ENCODE measurements at places on chromosomes 2 and 18.

- no peak for DNase-seq
Observed at GRCh38 chr2:31347319-31347718, 67.2 kb downstream of the XDH start.

DNA sequence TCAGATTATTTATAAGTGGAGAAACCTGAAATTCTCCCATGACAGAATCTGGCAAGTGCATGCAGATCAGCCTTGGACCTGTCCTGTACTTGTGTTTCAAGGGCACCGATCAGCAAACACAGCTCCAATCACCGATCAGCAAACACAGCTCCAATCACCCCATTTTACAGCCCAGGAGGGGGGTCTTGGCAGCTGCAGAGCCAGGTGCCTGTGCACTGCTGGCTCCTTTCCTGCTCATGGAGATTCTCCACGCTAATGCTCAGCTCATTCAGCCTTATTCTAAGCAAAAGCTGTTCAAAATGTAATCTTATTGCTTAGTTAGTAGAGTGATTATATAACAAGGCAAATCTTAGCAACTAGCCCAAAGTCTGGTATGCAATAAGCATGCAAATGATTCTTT, 623.1 kb upstream of the HS6ST1 start:
- no peak for DNase-seq

DNA sequence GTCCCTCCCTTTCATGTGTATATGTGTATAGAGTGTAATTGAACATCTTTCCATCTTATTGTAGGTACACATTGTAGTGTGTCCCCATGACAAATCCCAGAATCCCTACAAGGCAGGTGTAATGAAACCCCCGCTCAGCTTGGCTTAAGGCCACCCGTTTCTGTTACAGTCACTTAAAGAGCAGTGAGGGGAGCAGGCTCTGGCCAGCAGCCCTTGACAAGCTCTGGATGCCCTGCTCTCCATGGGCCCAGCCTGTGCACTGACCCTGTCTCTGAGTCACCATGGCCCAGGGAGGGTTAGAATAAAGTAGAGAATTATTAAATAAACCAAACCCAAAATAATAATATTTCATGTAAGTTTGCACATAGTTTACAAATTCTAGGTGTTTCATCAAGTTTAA, 17.2 kb upstream of the MAL start:
- DNase-seq = no peak

GRCh38 chr2:219633276-219634065, 6.0 kb downstream of the SLC4A3 start:
- peak; percentile 16 for DNase-seq

- no peak for DNase-seq
Observed at GRCh38 chr2:69309351-69310110, 77.5 kb downstream of the GFPT1 start.

- no peak for DNase-seq
Observed at GRCh38 chr2:122480501-122481243, 725.2 kb downstream of the TSN start.

- DNase-seq = no peak
Observed at GRCh38 chr2:27378096-27378808, 2.3 kb downstream of the ZNF513 start.

GRCh38 chr2:50148632-50149031, 883.3 kb downstream of the NRXN1 start:
- DNase-seq = no peak

DNA sequence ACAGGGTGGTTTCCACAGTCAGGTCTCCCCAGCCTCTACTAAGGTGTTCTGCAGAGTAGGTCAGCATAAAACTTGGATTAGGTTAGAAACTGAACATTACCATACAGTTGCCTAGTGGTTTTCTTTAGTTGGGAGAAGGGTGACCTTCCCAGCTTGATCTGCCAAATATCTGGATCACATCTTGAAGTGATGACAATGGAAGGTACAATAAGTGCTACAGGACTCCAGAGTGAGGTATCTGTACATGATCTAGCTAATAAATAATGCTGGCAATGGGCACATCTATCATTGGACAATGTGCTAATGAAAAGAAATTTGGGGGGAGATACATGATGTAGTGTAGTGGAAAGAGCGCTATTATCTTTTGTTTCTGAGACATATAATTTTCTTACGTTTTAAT, 54.6 kb upstream of the ACVR1 start:
- DNase-seq = no peak

- DNase-seq = no peak
Observed at GRCh38 chr2:240172071-240172895, 31.8 kb upstream of the OTOS start.

GRCh38 chr2:189674374-189675112, at the start of gene ANKAR:
Gene ANKAR, plus strand, starts transcription at chr2:189674670. Its CDS starts 1,821 bp downstream, at chr2:189676491.
- DNase-seq = peak; percentile 53

DNA sequence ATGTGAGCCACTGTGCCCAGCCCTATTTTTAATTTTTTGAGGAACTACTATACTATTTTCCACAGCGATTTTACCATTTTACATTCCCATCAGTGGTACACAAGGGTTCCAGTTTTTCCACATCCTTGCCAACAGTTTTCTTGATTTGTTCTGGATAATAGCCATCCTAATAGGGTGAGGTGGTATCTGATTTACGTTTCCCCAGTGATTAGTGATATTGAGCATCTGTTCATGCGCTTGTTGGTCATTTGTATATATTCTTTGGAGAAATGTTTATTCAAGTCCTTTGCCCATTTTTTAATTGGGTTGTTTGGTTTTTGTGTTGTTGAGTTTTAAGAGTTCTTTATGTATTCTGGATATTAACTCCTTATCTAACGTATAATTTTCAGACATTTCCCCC, 20.8 kb downstream of the TTC39C start:
- no peak for DNase-seq

- DNase-seq = no peak
Observed at GRCh38 chr2:98578231-98578630, 30.1 kb downstream of the COA5 start.

GRCh38 chr18:74060579-74060978, 87.1 kb downstream of the FBXO15 start:
- no peak for DNase-seq

- no peak for DNase-seq
Observed at GRCh38 chr2:232117413-232117812, 155.9 kb downstream of the DIS3L2 start.

DNA sequence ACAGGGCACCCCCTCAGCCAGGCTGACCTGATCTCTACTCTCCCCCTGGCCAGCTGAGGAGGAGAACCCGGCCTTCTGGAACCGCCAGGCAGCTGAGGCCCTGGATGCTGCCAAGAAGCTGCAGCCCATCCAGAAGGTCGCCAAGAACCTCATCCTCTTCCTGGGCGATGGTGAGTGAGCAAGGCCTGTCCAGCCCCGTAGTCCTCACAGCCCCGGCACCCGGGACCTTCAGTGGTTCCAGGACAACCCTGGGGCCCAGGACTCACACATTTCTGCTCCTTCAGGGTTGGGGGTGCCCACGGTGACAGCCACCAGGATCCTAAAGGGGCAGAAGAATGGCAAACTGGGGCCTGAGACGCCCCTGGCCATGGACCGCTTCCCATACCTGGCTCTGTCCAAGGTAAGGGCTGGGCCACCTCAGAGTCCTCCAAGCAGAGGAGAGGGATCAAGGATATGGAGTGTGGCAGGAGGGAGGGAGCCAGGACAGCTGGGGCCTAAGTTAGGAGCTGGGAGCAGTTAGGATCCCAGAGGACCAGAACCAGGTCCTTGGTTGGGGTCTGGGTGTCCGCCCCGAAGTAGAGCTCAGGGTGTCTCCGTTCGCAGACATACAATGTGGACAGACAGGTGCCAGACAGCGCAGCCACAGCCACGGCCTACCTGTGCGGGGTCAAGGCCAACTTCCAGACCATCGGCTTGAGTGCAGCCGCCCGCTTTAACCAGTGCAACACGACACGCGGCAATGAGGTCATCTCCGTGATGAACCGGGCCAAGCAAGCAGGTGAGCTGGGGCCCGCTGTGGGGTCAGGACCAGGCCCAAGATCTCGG, 555 bp downstream of the ALPI start:
- DNase-seq = no peak

- DNase-seq = no peak
Observed at GRCh38 chr18:21599585-21600525, 649 bp downstream of the ESCO1 start.

GRCh38 chr18:27994571-27994970, 182.4 kb downstream of the CDH2 start:
- no peak for DNase-seq

- no peak for DNase-seq
Observed at GRCh38 chr2:196987649-196988364, 61.3 kb upstream of the PGAP1 start.

GRCh38 chr2:175842996-175843395, 159.1 kb downstream of the LNPK start:
- DNase-seq = no peak

GRCh38 chr2:39407516-39408296, 29.4 kb downstream of the MAP4K3 start:
- DNase-seq = no peak

GRCh38 chr18:26057344-26057773, 33.1 kb downstream of the SS18 start:
- no peak for DNase-seq

GRCh38 chr2:122868646-122869275, 1113.3 kb downstream of the TSN start:
- DNase-seq = no peak

DNA sequence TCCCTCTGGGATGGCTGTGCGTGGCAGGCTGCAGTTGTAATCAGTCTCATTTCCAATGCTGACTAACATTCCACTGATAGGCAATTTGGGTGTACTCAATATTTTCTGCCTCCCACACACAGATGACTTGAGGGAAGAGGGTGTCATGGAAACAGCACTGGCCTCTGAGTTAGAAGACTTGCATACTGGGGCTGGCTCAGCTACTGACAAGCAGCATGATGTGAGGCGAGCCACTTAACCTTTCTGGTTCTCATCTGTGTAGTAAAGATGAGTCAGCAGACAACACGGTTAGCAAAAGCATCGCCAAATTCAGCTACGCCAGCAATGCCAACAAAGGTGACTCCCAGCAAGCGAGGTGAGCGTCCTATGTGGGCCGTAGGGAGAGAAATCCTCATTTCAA, 73.5 kb downstream of the COLEC12 start:
- DNase-seq = peak; percentile 31

GRCh38 chr2:9473308-9473984, 905 bp upstream of the IAH1 start:
- no peak for DNase-seq

- DNase-seq = no peak
Observed at GRCh38 chr2:225464346-225465025, 65.0 kb downstream of the NYAP2 start.

- no peak for DNase-seq
Observed at GRCh38 chr2:227939271-227940027, 68.0 kb downstream of the DAW1 start.

DNA sequence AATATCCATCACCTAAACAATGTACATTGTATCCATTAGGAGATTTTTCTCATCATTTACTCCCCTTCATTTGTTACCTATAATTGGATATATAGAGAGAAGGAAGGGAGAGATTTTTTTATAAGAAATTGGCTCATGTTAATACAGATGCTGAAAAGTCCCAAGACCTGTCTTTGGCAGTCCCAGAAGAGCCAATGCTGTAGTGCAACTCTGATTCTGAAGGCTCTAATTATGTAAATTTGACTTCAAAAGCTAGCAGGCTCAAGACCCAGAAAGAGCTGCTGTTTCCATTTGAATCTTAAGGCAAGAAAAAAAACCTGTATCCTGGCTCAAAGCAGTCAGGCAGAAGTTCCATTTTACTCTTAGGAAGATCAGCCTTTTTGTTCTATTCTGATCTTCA, 1245.5 kb upstream of the FAM98A start:
- DNase-seq = no peak

DNA sequence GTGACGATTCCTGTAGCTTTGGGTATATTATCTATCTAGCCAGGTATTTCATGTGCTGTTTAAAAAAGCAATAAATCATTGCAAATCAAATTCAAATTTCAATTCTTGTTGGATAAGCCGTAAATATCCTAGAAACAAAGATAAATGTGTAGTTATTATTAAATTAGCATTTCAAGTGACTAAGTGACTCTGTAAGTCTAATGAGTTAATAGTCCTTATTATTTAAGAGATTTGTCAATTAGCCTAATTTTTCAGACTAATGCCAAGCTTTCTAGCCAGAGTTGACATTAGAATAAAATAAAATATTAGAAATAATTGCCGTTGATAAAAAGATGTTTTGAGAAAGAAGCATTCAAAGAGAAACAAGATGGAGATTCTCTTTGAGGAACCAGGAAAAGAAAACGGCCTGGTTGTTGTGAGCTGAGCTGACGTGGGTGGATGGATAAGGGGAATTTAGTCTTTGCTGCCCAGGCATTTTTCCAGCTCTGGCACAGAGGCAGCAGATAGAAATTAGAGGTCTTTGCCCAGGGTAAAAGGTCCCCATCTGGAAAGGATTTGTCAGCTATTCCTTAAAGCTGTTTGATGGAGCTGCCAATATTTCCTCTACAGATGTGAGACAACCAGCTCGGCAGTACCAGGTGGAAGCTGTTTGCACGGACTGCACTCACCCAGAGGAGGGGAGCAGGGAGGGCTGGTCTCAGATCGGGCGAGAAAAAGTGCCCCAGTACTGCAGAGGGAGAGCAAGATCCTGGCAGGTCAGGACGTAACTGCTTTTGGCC, 117.3 kb upstream of the SEC11C start:
- no peak for DNase-seq

DNA sequence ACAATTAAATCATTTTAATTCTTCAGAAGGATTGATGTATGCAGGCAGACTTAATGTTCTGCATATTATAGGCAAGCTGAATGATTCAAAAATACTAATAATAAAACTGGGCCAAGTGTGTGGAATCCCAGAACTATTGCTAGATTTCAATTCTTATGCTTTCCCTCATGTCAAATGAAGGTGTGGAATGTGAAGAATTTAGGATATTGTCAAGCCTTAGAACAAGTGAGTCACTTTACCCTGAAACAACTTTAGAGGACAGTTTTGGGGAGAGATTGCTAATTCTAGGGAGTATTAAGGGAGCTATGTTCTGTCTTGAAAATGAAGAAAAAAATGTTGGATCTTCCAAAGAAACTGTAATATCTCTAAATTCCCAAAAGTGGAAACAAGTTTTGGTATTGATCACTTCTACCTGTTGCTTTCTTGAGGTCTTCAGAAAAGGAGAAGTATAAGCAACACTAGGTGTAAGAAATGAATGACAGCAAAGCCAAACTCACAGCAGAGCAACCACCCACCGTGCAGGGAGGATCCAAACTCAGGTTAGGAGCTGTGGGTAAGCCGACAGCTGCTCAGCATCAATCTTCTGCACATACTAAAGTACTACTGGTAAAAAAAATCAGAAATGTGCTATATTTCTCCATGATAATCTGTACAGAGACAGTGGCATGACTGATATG, 818.1 kb downstream of the SLC4A3 start:
- DNase-seq = no peak

DNA sequence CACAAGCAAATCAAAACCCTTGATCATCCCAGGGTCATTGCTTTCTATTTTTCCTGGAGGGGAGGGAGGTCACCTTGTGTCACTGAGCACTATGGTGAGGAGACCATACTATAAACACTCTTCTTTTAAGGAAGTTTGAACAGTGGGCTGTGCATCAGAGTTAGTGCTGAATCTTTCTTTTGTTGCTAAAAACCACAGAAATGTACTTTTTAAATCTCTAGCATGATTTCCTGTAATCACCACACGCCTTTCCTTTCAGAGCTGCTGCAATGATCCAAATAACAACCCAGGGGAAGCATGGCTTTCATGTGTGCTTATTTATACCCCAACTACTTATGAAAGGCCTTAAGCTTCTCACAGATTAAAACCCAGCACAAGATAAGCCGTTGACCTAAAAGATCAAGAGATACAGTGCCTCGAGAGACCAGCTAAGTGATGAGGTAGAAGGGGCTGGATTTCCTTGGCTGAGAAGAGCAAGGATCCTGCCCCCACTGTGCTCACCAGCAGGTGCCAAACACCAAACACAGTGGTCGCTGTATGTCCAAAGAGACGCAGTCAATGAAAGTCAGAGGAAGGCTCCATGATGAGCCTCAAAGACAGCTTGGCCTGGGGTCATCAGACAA, 34.7 kb downstream of the TRABD2A start:
- no peak for DNase-seq
